NCI-H526 (cell line): ENCODE measurements at places on chromosomes 16 and 17.
A peak's percentile ranks its signal among the peaks of the same experiment; 100 is the strongest.

- DNase-seq, result no peak
These were observed 32.6 kb downstream of the SCPEP1 start for GRCh38 chr17:57010487-57010886.

DNA sequence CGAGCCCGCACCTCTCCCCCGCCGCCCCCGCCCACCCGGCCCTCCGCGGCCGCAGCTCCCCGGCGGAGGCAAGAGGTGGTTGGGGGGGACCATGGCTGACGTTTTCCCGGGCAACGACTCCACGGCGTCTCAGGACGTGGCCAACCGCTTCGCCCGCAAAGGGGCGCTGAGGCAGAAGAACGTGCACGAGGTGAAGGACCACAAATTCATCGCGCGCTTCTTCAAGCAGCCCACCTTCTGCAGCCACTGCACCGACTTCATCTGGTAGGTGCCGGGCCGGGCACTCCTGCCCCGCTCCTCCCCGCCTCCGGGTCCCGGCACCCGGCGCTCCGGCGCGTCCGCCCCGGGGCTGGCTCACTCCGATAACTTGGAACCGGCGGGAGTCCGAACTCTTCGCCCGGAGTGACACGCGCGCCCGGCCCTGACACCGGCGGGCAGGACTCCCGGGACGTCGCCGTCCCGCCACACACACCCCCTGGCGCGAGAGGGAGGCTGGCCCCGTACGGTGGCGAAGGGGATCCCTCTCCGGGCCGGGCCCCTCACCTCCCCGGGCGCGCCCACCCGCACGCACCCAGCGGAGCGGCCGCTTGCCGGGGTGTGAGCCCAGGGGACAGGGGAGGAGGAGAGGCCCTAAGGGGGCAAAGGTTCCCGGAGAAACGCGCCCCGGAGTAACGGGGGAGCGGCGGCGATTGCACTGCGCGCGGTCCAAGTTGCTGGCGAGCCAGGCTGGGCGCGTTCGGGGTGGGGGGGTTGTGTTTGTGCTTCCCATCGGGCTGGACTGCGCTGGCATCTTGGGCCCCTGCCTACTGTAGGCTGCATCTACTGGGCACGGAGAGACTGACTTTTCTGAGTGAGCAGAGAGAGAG lies 581 bp downstream of the PRKCA start:
- DNase-seq, result peak; percentile 73

DNA sequence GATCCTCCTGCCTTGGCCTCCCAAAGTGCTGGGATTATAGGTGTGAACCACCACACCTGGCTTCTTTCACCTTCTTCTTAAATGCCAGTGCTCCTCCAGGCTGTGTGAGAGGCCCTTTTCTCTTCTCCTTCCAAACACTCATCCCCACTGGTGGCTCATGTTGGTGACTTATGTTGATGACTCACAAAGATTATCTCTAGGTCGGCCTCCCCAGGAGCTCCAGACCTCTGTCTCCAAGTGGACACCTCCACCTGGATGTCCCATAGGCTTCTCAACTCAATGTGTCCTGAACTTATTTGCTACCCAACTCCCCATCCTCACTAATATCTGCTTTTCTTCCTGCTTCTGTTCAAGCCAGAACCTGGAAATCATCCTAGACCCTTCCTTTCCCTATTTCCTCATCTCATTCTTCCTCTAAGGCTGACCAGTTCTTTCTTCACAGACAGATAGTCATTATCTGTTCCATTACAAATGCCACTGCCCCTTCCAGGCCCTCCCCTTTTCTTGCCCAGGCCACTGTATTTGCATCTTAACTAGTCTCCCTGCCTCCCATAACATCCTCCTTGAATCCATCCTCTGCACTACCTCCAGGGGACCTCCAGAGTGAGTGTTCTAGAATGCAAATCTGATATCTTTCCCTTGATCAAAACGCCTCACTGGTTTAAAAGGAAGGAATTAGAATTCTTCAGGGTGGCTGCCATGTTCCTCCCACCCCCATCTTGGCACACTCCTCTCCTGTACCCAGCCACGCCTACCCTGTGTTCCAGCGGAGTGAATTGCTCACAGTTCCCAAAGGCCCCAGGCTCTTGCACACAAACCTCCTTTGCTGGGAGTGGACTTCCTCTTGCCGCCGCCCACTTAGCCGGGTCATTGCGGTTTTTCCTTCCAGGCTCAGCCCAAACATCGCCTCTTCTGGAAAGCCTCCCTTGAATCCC lies 34.8 kb upstream of the FBXO47 start:
- DNase-seq, result peak; percentile 49

DNA sequence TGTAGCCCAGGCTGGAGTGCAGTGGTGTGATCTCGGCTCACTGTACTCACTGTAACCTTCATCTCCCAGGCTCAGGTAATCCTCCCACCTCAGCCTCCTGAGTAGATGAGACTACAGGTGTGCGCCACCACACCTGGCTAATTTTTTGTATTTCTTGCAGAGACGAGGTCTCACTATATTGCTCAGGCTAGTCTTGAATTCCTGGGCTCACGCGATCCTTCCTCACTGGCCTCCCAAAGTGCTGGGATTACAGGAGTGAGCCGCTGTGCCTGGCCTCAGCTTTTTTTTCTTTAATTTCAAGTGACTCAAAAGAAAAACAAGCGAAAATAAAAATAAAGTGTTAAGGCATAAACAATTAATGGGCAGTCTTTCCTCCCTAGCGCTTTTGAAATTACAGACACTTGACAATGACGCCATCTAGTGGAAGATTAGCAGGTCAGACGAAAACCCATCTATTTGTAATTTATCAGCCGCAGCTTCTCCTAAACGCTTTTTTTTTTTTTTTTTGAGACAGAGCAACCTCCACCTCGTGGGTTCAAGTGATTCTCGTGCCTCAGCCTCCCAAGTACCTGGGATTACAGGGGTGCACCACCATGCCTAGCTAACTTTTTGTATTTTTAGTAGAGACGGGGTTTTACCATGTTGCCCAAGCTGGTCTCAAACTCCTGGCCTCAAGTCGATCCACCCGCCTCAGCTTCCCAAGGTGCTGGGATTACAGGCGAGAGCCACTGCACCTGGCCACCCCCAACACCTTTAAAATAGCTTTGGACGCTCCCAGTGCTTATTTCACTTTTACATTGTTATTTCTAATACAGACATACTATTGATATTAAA lies 28.1 kb upstream of the PECAM1 start:
- DNase-seq, result peak; percentile 28

- DNase-seq, result no peak
These were observed 249.6 kb upstream of the AXIN2 start for GRCh38 chr17:65811043-65811442.

GRCh38 chr16:85615014-85615851 lies 2.1 kb downstream of the GSE1 start:
- peak; percentile 80 for DNase-seq
